ENCODE measurements at places on chromosomes 6 and 20. TPM values are rescaled to one million over a fixed set of nuclear protein-coding genes. Genes with fewer than 3 reads are reported as not detected.

GRCh38 chr20:48759631-48760245, 68.1 kb downstream of the PREX1 start:
- H3K4me1 ChIP-seq: peaks cover 30% of the 10 kb centered on the region
- H3K4me3 ChIP-seq: no peak overlapping the region
- no peak for DNase-seq
- no peaks in the 10 kb centered on the region for H3K27me3 ChIP-seq
- H3K36me3 ChIP-seq: no peaks in the 10 kb centered on the region

DNA sequence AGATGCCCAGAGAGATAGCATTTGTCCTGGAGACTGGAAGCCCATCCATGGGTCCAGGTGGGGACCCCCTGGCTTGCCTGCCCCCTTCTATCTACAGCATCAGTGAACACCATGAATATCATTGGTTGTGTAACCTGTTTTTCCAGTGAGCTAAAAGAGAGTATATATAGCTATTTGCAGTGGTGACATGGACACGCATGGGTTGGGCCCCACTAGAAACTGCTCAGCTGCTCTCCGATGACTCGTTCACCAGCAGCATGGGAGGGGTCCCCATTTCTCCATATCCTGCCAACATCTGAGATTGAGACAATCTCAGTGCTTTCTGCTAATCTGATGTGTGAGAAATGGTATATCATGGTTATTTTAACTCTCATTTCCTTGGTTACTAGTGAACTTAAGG, 4.0 kb upstream of the ZC3H12D start:
- no peak overlapping the region for H3K4me3 ChIP-seq
- H3K27me3 ChIP-seq: no peaks in the 10 kb centered on the region
- no peaks in the 10 kb centered on the region for H3K36me3 ChIP-seq
- no peak overlapping the region for H3K27ac ChIP-seq
- H3K4me1 ChIP-seq: no peaks in the 10 kb centered on the region

DNA sequence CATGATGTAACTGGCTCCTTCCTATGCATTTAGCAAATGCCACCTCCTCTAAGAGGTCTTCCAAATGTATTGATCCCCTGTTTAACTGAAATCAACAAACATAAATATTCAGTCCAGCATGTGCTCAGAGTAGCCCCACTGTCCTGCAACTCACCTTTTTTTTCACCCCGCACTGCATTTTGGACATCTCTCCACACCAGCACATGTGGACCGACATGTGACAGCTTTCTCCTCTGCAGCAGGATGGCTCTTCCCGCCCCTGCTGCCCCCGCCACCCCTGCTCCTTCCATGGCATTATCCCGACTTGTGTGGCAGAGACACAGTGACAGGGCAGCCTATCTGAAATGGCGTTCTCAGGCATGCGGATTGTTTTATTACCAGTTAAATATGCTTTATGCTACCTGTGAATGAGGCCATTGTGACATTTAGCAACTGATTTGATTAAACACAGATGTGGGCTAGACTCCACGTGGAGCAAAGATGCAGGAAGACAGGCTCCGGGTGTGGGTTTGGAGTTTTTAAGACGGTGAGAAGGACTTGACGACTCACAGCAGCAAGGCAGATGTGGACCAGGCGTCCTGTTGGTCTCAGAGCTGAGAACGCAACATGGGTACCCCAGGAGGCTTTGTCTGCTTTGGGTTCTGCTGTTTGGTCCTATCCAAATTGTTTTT, 161.2 kb downstream of the EYA2 start:
- DNase-seq: no peak
- H3K27me3 ChIP-seq: no peaks in the 10 kb centered on the region
- no peaks in the 10 kb centered on the region for H3K4me1 ChIP-seq
- no peak overlapping the region for H3K4me3 ChIP-seq
- no peaks in the 10 kb centered on the region for H3K36me3 ChIP-seq

GRCh38 chr6:14134211-14134910, 16.8 kb downstream of the CD83 start:
- no peak for DNase-seq
- H3K27ac ChIP-seq: no peak overlapping the region
- H3K27me3 ChIP-seq: no peaks in the 10 kb centered on the region
- no peaks in the 10 kb centered on the region for H3K36me3 ChIP-seq
- no peak overlapping the region for H3K4me3 ChIP-seq

LAMP5 gene
- not detected for total RNA-seq

Data from thoracic aorta (tissue), 2 donors.